ENCODE measurements at places on chromosomes 3 and 15.
A peak's percentile ranks its signal among the peaks of the same experiment; 100 is the strongest.

- no peak for DNase-seq
Observed at GRCh38 chr3:133377396-133377795, 22.5 kb upstream of the BFSP2 start.

GRCh38 chr3:10655105-10655504, 149.7 kb upstream of the ATP2B2 start:
- no peak for DNase-seq

- DNase-seq, result no peak
Observed at GRCh38 chr15:76752549-76752948, 152.6 kb downstream of the SCAPER start.

DNA sequence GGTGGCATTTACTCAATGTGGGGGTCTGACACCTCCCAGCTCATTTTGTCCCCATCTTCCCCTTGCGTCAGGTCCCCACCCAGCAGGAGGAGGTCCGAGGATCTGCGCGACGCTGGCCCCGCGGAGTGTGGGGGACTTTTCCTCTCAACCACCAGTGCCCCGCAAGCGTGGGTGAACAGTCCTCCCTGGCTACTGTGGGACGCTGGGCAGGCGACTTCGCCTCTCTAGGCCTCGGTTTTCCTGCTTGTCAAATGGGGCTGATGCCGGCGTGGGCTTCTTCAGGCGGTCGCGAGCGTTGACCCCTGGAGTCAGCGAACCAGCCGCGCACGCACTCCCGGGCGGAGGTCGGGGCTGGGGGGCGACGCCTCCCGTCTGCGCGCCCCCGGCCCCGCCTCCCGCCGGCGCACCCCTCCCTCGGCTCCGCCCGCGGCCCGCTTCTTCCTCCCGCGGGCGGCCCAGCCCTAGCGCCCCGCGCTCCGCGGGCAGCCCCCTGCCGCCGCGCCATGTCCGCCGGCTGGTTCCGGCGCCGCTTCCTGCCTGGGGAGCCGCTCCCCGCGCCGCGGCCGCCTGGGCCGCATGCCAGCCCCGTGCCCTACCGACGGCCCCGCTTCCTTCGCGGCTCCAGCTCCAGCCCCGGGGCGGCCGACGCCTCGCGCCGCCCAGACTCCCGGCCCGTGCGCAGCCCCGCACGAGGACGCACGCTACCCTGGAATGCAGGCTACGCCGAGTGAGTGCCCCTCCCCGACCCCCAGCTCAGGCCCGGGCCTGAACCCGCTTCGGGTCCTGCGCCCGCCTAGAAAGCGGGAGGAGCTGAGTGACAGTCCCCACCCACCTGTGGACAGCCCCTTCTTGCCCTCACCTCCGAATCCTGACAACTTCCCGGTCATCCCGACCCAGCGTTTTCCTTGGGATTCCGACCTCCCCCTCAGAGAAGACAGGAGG, at the start of gene PPM1M:
Gene PPM1M, plus strand, starts transcription at position 438 of the 942 bp plus-strand sequence. Its CDS starts 66 bp downstream, at position 504.
- peak; percentile 42 for DNase-seq

- DNase-seq, result peak; percentile 32
Observed at GRCh38 chr15:74541494-74542165, 610 bp downstream of the ARID3B start.

DNA sequence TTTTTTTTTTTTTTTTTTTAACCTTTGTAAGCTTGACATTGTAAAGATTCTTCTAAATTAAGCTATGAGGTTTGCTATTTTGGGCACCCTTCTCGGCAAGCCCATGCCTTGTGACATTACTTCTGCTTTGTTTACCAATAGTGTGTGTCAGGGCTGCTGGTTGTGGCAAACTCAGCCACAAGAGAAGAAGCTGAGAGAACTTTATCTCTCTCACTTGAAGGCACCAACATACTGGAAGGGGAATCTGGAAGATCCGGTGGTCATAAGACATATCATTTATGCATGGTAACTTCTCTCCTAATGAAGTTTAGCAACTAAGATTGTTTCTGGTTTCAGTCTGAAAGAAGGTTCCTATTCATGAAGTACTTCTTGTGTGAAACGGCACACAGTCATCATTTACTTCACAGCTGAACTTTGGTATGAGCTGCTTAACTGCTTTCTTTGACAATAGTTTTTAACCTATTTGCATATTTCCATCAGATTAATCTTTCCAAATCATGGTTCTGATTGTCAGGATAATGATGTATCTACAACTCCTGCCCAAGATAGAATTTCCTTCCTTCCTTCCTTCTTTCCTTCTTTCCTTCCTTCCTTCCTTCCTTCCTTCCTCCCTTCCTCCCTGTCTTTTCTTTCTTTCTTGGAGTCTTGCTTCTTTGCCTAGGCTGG, 189.3 kb downstream of the NFKBIZ start:
- no peak for DNase-seq

All from stimulated activated CD4-positive, alpha-beta T cell treated with anti-CD3 and anti-CD28 coated beads, Interleukin-15, amount 100 ng/mL, for 1 hour (primary cell).